ENCODE measurements at places on chromosomes 12 and 14.
A peak's percentile ranks its signal among the peaks of the same experiment; 100 is the strongest.

- DNase-seq = no peak
Measured at GRCh38 chr14:69231486-69231885, 28.5 kb upstream of the GALNT16 start.

- DNase-seq = no peak
Measured at GRCh38 chr12:3974883-3975282, 101.7 kb upstream of the PARP11 start.

GRCh38 chr12:56522411-56523193 lies 982 bp downstream of the RBMS2 start:
- DNase-seq = peak; percentile 42

DNA sequence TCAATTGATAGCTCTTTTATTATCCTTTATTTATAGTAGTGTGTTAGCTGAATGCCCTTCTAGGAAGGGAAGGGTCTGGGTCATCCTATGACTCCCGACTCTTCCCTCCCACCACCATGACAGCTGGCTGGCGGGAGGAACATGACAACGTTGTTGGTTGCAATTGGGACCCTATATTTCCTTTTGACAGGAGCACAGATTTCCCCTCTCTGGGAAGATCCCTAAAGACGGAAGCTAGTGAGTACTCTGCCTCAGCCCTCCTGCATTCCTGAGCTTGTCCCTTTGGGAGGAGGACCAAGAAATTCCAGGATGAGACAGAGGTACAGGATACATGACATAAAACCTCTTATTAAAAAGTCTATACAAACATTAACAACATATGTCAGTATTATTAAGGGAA lies 485.4 kb downstream of the NAV3 start:
- DNase-seq = no peak

DNA sequence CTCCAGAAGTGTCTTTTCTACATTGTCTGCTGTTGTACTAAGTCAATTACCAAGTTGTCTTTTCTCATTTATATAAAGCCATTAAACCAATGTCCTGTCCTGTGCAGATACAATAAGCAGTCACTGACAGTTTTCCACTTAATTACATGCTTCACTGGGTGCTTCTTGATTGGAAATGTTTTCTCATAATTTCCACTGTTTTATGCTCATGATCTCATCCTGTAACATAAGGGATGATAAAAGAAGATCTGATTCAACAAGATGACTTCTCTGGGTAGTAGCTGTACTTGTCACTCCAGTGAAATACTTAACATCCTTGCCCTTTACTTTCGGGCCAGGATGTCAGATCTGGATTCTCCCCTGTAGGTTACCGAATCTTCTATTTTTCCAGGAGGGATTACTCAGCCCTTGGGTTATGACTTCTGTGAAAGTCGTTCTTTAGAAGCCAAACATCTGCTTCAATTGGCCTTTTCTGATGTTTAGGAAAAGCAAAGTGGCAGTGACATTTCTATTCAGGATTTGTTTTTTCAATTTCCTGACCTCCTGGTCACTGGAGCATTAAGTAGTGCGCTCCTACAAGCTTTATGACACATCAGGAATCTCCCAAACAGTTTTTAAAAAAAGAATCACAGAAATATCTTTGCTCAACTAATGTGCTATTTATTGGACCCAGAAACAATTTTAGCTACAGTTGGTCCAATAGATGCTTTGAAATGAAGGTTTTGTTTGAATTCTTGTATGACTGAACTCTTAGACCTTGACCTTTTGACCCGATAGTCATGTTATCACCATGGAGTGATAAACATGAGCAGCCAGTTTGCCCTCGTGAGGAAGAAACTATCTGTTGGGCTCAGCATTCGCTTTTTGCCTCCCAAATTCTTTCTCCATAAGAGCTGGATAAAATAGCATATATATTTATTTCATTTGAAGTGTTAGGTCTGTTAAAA lies 234.5 kb upstream of the SSTR1 start:
- peak; percentile 30 for DNase-seq

- no peak for DNase-seq
Measured at GRCh38 chr14:101589486-101590015, 28.3 kb downstream of the DIO3 start.

DNA sequence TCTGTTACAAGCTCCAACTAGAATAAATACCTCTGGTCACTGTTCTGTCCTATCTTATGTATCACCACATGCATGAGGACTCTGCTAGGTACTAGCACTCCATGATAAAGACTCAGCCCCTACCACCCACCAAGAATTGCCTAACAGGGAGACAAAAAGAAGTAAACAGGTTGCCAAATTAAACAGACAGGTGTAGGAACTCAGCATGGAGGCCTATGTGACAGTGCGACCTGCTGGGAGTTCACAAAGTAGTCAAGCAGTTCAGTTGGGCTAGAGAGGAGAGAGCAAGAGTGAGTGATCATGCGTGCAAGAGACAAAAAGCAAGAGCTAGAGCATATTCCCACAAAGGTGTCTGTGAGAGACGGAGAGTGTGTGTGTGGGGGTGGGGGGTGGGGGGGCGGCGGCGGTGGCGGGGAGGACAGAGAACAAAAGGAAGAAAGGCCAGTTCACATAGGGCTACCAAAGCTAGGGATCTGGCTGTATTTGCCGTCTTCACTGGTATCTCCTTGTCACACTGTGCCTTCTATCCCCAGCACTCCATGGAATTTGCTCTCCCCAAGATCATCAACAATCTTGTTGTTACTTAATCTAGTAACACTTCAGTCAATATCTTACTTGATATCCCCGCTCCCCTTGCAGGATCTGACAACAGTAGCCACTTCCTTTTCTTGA lies 81.2 kb downstream of the SPPL3 start:
- no peak for DNase-seq

- no peak for DNase-seq
Measured at GRCh38 chr14:63046339-63047268, 1.3 kb upstream of the KCNH5 start.

DNA sequence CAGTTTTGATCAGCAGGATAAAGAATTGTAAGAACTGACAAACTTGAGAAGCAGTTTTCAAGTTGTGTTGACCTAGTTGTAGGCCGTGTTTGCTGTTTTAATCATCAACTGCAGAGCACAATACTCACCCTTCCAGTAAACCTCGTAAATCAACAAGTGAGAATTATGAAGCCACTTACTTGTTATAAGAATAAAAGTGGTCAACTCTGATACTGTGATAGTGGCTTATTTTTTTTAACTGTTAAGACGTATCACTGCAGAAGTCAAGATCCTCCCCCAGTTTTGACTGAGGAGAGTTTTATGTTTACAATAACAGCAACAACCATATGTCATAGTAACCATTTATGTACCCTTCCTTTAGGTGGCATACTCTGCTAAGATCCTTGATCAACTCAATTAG lies 100.8 kb upstream of the DACT1 start:
- no peak for DNase-seq

DNA sequence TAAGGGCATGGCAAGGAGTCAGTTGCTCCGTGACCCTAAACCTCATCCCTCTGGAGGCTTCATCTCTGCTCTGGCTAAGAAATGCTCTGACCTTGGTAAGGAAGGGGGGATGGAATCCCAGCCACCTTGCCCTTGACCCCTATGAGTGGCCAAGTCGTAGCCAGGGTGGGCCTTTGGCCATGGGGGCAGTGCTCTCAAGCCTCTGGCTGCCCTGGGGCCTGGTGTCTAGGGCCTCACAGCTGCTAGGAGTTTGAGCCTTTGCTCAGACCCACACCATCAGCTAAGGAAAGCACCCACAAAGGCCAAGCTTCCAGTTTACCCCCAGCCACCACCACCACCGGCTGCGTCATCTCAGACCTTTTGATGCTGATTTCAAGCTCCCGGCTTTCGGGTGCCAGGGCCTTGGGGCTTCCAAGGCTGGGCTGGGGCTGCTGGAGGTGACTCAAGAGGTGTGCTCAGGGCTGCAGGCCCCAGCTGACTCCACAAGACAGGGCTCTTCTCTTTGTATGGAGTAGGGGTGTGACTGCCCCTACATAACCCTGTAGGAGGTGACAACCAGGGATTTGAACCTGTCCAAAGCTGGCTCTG lies 3.7 kb downstream of the ASB2 start:
- no peak for DNase-seq
